ENCODE measurements at places on chromosomes 16 and 17. TPM values are rescaled to one million over a fixed set of nuclear protein-coding genes. Genes with fewer than 3 reads are reported as not detected.

MEOX1 gene
- not detected for total RNA-seq

SLC2A4 gene
- total RNA-seq = under 0.01 TPM

CTRL gene
- 0.33 TPM for total RNA-seq

PLK1 gene
- 16.6 TPM for total RNA-seq

CBFB gene
- 197 TPM for total RNA-seq

CHST5 gene
- 0.11 TPM for total RNA-seq

Measured in uterine smooth muscle cell (primary cell).